Stimulated activated CD4-positive, alpha-beta T cell treated with anti-CD3 and anti-CD28 coated beads, Interleukin-12 subunit alpha, Interleukin-12 subunit beta, amount 100 ng/mL, for 4 hours (primary cell): ENCODE measurements at places on chromosomes 11 and 22.

- no peak for DNase-seq
Observed at GRCh38 chr11:76553554-76554476, 109.0 kb downstream of the EMSY start.

DNA sequence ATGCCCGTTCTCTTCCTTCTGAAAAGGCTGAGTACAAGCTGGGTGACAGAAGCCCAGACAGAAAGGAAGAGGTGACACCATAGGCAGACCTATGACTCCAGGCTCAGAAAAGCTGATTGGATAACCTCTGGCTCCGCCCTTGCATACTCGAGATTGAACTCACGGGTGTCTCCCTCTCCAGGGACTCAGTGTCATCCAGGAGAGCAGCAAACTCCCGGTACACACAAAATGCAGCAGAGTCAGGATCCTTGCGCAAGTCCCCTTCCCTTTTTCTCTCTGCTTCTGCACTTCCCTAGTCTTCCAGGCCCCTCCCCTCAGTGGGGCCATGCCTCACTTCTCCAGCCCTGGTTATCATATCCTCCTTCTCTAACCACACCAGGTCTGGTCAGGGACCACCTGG, 9.8 kb downstream of the SCN4B start:
- no peak for DNase-seq

DNA sequence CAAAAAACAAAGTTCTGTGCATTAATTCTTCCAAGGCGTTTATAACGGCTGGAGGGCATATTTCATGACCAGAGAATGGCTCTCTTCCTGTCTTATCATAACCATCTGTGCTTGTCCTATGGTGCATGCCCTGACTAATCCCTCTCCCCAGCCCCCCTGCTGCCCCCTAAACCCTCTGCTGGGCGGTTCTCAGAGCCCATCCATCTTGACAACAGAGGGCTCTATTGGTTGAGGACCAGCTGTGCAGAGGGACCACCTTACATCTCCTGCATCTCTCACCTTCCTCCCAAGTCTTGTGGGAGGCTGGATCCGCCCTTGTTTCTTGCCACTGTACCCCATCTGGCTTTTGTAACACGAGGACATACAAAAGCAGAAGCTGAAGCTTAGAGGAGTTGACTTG, 282.1 kb downstream of the MIAT start:
- no peak for DNase-seq

DNA sequence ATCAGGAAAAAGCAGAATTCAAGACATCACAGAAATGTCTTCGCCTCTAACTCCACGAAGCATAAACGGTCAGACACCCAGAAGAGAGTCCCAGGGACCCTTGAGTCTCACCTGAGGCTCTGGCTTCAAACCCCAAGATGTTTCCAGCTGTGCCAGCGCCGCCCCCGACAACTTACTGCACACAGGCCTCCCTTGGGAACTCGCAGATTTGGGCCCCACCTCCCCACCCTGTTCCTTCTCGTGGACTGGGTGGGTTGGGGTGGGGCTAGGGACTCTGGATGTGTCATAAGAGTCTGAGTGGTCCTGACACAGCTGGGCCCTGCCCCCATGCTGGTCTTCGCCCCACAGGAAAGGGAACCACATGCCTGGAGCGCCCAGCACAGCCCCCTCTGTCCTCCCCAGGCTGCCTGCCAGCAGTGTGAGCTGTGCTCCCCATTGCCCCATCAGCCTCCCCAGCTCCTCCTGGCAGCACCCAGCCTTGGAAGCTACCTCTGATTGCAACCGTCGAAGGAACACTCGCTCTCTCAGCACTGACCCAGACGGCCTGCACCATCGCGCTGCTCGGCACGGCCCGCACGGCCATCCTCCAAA, 147.5 kb downstream of the CRYBB2 start:
- DNase-seq: no peak

DNA sequence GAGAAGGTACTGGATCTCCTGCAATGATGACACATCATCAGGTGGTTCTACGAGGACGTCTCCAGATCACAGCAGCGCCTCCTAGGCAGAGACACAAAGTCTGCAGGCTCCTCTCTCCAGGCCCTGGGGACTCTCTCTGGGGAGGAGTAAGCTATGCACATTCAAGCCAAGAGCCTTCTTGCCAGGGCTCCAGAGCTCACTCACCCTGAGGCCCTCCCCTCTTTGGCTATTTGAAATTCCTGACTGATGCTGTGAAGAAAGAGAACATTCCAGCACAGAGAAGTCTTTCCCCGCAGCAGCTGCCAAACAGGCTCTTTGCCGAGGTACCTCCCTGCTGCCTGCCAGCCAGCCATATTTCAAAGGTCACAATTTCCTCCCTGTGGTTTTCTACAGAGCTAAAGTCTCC, 204.9 kb downstream of the CSNK2A3 start:
- no peak for DNase-seq

GRCh38 chr22:28095316-28096095, 176.4 kb upstream of the PITPNB start:
- no peak for DNase-seq

DNA sequence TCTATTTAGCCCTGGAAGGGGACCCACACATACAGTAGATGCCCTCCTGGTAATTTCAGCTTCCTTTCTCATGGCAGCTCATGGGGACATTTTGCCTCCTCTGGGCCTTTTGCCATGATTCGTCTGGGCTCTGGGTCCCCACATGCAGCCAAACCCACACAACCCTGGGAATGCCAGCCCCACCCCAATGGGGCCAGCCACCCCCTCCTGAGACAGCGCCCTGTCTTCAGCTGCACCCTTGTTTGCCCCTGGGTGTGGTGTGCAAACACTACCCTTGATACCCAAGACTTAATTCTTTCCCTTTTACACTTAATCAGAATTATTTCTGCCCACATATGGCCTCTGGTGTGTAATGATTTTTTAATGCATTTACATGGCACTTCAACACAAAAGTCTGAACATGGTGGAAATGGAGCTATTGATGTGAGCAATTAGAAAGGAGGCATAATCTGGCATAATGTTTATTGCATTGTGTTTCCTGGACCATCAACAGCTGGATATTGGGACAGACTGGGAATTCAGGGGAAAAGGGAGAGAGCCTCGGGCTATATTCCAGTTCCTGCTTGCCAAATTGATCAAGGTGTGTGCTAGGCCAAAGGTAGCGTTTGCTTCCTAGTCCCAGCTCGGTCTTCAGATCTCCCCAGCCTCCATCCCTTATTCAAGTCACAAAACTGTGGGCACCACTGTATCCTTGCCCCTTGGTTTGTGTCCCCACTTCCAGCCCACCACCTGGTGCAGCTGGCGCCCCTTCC, 85.0 kb upstream of the ANO1 start:
- DNase-seq: no peak

DNA sequence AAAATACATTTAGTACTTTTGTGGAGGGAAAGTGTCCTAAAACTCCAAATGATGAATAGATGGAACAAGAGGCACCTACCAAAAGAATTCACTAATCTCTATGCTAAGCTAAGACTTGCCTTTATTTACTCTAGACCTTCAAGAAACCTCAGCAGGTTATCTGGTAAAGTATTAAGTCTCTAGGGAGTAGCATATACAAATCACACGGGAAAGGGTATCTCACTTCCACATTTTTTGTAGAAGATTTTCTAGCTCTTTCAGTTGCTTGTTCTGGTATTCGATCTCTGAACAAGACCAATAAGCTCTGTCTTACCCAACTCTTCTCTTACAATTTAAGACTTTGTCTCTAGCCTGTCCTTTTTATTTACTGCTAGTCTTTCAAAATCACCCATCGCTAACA, 18.1 kb upstream of the CADM1 start:
- DNase-seq: no peak

GRCh38 chr22:35727436-35727835, 9.8 kb downstream of the APOL5 start:
- no peak for DNase-seq

- no peak for DNase-seq
Observed at GRCh38 chr11:2652333-2653197, 47.2 kb downstream of the KCNQ1OT1 start.

- no peak for DNase-seq
Observed at GRCh38 chr11:120209746-120210625, 846 bp upstream of the OAF start.

- DNase-seq: peak; percentile 84
Observed at GRCh38 chr11:75204685-75205563, 35.6 kb upstream of the TPBGL start.

DNA sequence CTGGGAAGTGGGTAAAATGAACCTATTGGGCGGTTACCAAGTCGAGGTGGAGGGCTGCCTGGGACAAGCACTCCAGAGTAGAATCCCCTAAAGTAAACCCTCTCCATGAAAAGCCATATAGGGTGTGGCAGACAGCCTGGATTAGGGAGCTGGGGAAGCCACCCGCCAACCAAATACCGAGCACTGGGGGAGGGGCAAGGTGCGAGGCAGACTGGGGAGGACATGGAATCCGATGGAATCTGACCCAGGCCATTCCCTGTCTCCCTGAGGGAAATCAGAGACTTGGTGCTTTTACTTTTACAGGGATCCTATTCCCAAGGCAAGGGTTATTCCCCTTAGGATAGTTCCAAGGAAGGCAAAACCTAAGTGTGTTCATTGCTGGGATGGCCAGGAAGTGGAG, 130.9 kb upstream of the HSD17B12 start:
- no peak for DNase-seq

DNA sequence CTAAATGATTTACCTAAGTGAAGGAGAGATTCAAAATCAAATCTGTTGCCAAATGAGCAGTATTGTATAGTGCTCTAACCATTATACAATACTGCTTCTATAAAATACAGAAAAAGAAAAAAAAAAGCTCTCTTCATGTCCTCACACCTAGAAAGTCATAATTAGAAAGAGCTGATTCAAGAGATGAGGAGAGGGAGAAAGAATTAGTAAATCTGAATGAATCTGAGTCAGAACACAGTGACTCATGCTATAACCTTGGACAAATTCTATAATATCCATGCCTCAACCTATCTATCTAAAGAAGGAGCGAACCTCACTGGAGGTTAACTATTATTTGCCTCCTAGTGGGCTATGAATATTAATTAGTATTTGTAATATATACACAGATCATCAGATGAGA, 29.4 kb downstream of the AMBRA1 start:
- no peak for DNase-seq

GRCh38 chr11:4932751-4933150, 8.6 kb upstream of the OR51G1 start:
- DNase-seq: no peak

DNA sequence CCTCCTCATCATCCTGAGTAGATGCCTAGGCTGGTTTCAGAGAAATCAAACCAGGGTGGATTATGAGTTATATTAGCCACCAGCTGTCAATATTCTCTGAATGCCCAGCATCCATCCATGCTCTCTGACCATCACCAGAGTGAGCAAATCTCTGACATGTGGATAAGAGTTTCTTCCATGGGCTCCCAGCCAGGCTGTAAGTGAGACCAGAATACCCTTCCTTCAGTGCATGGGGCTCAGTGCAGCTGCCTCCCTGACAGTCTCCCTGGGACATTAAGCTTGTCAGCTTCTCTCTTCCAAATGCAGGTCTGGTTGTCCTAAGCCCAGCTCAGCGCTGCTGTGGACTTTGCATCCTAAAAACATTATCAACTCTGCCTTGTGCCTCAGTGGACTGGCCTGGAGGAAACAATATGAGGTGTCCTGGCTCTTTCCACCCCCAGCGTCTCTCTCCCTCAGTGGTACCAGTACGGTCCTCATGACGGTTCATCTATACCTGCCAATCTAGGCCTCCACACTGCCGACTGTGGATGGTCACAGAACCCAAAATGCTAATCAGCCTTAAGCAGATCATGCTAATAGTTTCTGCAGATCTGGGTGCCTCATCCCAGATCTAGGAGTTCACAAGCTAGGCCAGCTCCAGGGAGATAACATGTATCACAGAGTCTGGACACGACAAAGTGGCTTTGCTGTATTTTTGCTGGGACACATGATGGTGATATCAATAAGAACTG, 41.6 kb upstream of the PRAME start:
- no peak for DNase-seq

- no peak for DNase-seq
Observed at GRCh38 chr11:14314127-14314526, 44.9 kb downstream of the RRAS2 start.

- no peak for DNase-seq
Observed at GRCh38 chr22:43587574-43587973, 175.8 kb downstream of the MPPED1 start.

DNA sequence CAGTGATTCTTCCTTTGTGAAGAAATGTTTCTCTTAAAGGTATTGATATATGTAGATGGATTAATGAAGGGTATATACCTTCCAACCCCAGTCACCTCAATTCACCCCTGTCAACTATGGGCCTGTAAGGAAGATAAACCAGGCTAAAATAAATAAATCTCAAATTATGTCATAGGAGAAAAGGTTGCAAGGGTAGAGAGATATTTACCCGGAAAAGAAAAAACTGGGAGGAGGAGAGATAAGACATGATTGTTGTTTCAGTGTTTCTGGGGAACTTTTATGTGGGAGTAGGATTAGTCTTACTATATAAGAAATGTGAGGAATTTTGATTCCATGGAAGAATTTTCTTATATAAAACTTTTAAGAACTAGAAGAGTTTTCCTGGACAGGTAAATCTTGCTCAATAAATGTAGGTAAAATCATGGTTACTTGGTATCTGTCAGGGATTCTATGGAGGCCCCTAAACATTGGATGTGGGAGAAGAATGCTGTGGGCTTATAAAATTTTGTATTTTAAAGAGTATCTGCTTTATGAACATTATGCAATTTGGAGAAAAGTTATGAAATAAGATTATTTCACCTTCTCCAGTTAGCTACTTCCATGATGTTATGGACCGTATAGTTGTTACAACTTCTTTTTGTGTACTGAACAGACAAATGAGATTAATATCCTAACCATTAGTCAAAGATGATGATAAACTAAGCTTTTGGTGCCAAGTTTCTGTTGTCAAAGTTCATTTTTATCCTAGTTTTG, 6.4 kb downstream of the YAP1 start:
- DNase-seq: no peak

- DNase-seq: no peak
Observed at GRCh38 chr11:74784234-74784633, 35.6 kb downstream of the RNF169 start.

DNA sequence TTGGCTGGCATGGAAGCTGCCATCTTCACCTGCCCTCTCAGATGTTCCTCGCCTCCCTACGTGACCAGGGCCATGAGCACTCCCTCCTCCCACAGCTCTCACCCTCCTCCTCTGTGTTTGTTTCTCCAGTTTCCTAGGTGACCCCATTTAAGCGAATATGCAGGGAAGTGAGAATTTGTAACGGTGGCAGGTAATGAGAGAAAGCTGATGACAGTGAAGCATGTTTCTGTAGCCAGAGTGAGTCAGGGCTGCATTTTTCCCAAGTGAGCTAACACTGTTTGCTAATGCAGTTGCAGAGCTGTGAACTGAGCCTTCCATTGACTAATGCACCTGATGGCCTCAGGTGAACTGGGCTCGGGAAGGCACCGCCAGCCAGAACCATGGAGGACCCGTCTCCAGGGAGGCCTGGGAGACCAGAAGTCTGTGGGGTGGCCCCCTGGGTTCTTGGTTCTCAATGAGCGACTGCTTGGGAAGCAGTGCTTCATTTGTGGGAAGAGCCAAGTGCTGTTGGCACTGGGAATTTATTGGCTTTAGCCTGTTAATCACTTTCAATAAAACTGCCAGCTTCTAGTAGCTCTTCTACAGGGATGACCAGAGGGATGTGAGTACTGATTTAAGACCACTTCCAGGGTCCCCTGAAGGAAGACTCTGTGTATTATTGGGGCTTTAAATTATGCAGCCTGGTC, 64.5 kb downstream of the BARX2 start:
- DNase-seq: no peak
